ENCODE measurements at places on chromosomes 6 and 20. TPM values are rescaled to one million over a fixed set of nuclear protein-coding genes. Genes with fewer than 3 reads are reported as not detected.
A peak's percentile ranks its signal among the peaks of the same experiment; 100 is the strongest.

FLRT3 gene
- polyA plus RNA-seq: 8.0 TPM

ZNF831 gene
- 0.15 TPM for polyA plus RNA-seq

DNA sequence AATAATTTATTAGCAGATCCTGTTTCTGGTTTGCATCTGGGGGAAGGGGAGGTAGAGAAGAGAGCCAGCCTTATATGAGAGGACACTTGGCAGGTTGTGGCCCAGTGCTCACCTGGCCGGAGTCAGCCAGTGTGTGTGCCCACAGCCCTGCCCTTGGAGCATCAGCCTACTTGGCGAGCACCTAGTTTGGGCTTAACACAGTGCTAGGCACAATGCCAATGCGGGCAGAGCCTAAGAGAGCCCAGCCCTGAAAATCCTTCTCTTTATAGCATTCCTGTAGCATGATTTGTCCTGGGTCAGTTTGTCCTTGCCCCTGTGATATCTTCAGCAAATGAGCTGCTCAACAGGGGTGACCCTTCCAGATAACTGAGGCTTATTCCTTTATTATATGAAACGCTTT is 73.0 kb downstream of the SLX4IP start:
- no peak for DNase-seq

PACRG gene
- polyA plus RNA-seq: 6.7 TPM

GHRH gene
- polyA plus RNA-seq: not detected

DNA sequence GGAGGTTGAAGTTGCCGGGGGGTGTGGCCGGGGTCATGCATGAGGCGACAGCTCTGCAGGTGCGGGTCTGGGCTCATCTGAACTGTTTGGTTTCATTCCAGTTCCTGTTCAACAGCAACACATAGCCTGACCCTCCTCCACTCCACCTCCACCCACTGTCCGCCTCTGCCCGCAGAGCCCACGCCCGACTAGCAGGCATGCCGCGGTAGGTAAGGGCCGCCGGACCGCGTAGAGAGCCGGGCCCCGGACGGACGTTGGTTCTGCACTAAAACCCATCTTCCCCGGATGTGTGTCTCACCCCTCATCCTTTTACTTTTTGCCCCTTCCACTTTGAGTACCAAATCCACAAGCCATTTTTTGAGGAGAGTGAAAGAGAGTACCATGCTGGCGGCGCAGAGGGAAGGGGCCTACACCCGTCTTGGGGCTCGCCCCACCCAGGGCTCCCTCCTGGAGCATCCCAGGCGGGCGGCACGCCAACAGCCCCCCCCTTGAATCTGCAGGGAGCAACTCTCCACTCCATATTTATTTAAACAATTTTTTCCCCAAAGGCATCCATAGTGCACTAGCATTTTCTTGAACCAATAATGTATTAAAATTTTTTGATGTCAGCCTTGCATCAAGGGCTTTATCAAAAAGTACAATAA is 72.5 kb downstream of the PTPN1 start:
- no peak for DNase-seq

DNA sequence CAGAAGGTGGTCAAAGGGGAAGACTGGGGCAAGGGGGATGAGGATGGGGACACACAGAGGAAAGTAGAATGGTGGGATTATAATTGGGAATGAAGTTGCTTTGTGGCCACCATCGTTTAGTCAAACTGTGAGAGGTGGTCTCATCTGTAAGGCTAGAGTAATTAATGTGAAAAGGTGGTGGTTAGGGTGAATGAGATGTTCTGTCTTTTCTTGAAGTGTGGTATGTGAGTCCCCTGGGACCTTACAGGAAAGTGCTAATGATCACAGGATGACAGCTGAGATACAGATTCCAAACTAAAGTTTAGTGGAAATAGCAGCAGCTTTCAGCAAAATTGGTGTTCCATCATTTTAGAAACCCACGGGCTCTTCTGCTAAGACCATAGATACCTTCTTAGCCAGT is 10.7 kb downstream of the ZFAND3 start:
- no peak for DNase-seq

GRCh38 chr6:6834356-6835222 is 246.1 kb downstream of the LY86 start:
- DNase-seq: peak; percentile 65

GRCh38 chr6:13559968-13560650 is 14.3 kb upstream of the SIRT5 start:
- no peak for DNase-seq

OR2J3 gene
- not detected for polyA plus RNA-seq

GRCh38 chr20:32611286-32611685 is 26.2 kb upstream of the NOL4L start:
- DNase-seq: no peak

DNA sequence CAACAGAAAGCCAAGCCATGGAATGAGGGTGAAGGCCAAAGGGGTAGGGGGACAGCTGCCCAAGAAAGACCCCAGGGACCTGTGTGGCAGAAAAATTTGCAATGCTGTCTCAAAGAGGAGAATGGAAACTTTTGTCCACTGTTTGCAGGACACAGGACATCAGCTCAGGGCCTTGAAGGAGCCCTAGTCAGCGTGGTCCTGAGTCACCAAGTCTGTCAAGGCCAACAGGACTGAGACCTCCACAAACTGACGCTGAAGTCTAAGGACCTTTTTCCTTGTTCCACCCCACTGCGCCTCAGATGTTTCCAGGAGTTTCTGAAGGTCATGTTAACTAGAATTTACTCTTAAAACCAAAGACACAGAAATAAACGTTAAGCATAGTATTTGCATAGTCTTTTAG is 31.8 kb upstream of the AVP start:
- no peak for DNase-seq

SIRPD gene
- polyA plus RNA-seq: not detected

- no peak for DNase-seq
Observed at GRCh38 chr20:17684077-17684888, 2.2 kb upstream of the RRBP1 start.

DNA sequence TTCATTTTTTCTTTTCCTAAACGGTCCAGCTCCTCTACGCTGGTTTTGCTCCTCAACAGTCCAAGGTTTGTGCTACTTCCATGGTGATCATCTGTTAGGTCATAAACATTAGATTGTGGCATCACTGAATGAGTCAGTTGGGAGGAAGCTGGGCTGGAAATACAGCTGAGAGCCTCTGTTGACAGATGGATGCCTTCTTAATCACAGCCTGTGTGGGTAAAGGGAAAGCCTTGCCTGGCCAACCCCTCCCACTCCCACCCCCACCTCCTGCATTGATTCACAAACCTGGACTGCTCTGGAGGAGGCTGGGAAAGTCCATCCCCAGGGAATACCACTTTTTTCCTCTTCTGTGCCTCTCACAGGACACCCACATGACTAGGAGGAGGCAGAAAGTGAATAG is 180.6 kb upstream of the CCN2 start:
- peak; percentile 27 for DNase-seq

GRCh38 chr6:951399-952181 is 258.7 kb upstream of the EXOC2 start:
- no peak for DNase-seq

- no peak for DNase-seq
Observed at GRCh38 chr6:45424451-45424861, 46.7 kb upstream of the SUPT3H start.

GABRR1 gene
- polyA plus RNA-seq: not detected

GRCh38 chr20:38628580-38629470 is 27.2 kb downstream of the ARHGAP40 start:
- DNase-seq: no peak

DNA sequence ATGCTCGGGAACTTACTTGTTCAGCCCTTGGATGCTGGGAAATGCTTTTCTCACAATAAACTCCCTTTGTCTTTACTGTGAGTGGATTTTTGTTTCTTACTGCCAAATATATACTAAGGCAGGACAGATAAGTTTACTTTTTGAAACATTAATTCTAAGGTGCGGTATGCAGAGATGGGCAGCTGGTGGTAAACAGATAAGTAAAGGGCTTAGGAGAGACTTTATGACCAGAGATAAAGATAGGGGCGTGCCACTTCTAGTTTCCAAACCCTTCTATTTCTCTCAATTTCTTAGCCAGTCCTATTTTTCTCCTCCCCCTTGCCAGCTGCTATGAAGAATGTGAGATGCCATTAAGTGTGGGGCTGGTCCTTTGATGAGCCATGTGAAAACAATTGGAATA is 16.3 kb downstream of the SAMD3 start:
- no peak for DNase-seq

HLA-DMB gene
- 11.0 TPM for polyA plus RNA-seq

Data from right lung (tissue), 10 donors.